AG08396 (cell line): ENCODE measurements at places on chromosomes 4 and X.

GRCh38 chrX:151543706-151544105 lies 19.8 kb upstream of the PASD1 start:
- no peak for DNase-seq

GRCh38 chrX:88586317-88586716 lies 160.7 kb upstream of the CPXCR1 start:
- DNase-seq = no peak

GRCh38 chr4:181908168-181908567 lies 335.0 kb upstream of the TENM3 start:
- DNase-seq = no peak

DNA sequence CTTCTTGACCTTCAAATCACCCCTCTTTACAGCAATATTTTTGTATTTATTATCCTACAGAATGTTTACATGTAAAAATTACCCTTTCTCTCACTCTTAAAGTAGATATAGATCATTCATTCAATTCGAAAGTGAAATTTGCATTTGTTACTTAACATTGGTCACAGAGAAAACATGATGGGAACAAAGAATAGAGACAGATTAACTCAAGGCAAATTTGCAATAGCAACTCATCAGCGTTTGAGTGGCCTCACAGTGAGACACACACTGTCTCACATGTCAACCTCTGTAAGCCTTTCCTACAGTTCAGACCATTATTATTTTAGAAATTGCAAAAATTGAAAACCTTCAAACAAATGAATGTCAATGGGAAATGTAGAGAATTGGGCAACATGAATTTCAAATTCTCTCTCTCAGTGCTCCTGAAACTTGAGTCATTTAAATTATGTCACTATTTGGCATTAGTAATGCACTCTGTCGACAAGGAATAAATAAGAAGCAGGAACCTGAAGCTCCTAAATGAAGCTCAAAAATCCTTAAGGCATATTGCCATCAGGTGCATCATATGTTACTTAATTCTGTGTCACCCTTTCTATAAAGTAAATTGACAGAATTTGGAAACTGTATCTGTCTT lies 148.3 kb upstream of the ANXA10 start:
- no peak for DNase-seq

GRCh38 chr4:108097990-108098553 lies 70.7 kb downstream of the LEF1 start:
- DNase-seq = no peak

DNA sequence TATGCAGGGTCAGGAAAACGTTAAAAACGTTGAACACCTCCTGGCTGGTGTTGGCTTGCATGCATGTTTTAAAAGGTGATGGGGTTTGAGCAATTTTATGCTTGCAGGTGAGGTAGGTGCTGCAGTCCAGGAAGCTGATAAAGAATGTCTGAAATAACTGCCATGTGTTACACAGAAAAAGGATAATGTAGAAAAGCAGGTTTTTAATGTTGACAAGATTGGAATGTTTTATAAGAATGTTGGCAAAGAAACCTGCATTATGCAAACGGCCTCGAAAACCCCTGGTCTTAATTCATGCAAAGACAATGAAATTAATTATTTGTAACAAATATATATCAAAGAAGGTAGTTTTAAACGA lies 723.7 kb upstream of the AGA start:
- no peak for DNase-seq

DNA sequence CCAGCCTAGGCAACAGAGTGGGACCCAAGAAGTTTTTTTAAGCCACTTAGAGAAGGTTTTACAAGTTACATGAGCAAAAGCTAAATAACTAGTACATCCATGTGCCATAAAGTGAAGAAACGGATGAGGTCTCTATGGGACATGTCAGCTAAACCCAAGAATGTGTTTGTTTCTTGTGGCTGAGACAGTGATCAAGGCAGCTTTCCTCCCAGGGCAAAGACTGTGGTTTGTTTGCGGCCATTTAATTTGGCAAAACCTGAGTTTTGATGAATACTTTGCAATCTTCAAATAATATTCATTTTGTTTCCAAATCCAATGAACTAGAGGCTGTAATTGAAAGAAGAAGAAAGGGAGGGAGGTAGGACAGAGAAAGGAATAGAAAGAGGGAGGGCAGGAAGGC lies 44.9 kb upstream of the SLC2A9 start:
- no peak for DNase-seq

GRCh38 chrX:56744996-56745395 lies 16.0 kb downstream of the NBDY start:
- no peak for DNase-seq

- DNase-seq = no peak
Observed at GRCh38 chr4:3466691-3467600, 3.8 kb downstream of the DOK7 start.

DNA sequence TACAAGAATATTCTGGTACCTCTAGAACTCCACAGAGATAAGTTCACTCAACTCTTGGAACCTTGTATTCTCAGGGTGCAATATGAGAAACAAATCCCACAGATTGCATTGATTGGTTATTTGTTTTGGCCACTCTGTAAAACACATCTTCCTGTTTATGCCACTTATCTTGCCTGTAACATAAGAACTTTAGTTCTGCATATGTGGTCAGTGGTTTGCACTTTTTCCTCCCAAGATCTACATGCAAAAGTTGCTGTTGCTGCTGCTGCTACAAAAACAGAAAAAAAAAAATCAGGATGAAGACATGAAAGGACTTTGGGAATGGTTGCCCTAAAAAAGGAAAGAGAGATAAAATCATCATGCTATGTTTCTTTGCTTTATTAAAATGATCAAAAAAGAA lies 9.6 kb downstream of the ODAPH start:
- no peak for DNase-seq

- no peak for DNase-seq
Observed at GRCh38 chr4:140726776-140727500, 29.2 kb downstream of the TBC1D9 start.

- DNase-seq = no peak
Observed at GRCh38 chrX:1265086-1265485, 3.5 kb upstream of the CSF2RA start.
